Left renal pelvis (tissue), 4 donors: ENCODE measurements at places on chromosomes 11 and 22. TPM values are rescaled to one million over a fixed set of nuclear protein-coding genes. Genes with fewer than 3 reads are reported as not detected.

GRCh38 chr22:29031227-29032011 is 30.2 kb downstream of the C22orf31 start:
- DNase-seq, result peak; percentile 70

GRCh38 chr11:95515371-95515770 is 274.2 kb downstream of the FAM76B start:
- no peak for DNase-seq

The OR8D4 gene
- not detected for polyA plus RNA-seq

The ATG2A gene
- polyA plus RNA-seq, result 12.9 TPM

The BAIAP2L2 gene
- polyA plus RNA-seq, result 4.2 TPM

The DMC1 gene
- polyA plus RNA-seq, result 4.4 TPM
